ENCODE measurements at places on chromosomes 7 and 10.

GRCh38 chr7:123641901-123642300, 13.8 kb upstream of the LMOD2 start:
- DNase-seq: no peak

GRCh38 chr7:26188957-26189541, 11.5 kb downstream of the HNRNPA2B1 start:
- DNase-seq: no peak

DNA sequence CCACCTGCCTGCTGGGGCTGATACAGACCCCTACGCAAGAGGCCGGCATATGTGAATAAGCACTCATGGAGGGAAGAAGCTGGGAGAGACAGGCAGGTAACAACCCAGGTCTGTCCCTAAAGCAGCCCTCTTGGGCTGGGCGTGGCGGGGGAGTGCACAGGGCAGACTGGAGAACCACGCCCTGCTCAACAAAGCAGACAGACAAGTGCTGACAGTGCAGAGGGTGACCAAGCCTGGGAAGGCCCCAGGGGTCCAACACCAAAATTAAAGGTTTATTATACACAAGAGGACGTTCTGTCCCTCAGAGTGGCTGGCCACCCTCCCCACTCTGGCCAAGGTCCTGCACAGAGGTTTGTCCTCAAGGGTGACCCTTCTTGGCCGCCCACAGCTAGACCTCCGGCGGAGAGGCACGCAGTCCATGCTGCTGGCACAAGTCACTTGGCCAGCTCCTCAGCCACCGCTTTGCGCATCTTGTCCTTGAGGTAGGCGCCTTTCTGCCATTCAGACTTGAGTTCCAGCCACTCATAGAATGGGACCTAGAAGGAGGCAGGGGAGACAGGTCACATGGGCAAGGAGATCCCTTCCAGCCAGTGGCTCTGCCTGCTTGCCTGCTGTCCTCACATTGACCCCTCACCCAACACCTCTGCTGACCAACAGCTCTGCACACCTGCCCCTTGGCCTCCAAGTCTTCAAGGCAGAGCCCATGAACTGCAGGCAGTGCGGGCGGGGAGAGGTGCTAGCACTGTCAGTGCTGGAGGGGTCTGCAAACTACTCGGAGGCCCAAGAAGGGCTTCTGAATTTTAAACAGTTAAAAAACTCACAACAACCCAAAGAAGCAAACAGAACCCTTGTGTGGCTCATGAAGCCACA, 11.4 kb upstream of the NACAD start:
- DNase-seq: no peak

DNA sequence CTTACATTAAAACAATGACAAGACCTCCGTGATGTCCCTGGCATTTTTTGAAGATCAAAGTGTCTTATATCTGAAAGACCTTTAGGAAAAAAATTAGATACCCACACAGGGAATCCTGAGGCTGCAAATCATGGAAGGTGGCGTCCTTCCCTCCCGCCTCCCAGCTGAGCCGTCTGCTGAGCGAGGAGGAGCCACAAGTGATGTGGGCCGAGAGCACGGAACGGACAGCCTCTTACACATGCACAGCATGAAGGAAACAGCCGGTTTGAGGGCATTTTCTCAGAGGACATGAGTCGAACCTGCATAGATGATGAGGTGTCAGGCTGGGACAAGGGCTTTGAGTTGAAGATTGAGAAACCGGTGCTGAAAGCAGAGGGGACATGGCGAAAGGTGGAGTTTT, 163.3 kb downstream of the ADARB2 start:
- DNase-seq: no peak

DNA sequence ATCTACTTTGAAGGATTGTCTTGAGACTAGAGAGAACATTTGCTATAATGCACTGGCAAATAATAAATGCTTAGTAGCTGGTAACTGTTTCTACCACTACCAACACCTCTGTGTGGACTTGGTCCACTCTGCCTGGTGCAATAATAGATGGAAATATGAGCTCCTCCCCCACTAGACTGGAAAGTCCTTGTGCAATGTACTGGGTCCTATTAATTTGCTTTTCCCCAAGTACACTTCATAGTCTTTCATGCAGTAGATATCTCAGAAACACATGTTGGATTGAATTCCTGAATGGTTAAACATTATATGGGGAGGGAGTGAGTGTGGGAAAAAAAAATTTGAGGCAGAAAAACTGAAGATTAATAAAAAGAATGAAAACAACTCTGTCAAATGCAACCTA, 119.3 kb downstream of the C10orf90 start:
- no peak for DNase-seq

DNA sequence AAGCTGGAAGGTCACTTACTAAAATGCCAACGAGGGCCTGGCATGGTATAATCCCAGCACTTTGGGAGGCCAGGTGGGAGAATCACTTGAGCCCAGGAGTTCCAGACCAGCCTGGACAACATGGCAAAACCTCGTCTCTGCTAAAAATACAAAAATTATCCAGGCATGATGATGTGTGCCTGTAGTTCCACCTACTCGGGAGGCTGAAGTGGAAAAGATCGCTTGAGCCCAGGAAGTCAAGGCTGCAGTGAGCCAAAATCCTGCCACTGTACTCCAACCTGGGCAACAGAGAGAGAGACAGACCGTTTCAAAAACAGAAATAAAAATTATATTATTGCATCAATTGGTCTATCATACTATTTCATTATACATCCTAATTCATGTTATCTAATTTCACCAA, 18.1 kb upstream of the FAM53B start:
- no peak for DNase-seq

- DNase-seq: no peak
Observed at GRCh38 chr7:94405506-94405905, 10.8 kb downstream of the COL1A2 start.

DNA sequence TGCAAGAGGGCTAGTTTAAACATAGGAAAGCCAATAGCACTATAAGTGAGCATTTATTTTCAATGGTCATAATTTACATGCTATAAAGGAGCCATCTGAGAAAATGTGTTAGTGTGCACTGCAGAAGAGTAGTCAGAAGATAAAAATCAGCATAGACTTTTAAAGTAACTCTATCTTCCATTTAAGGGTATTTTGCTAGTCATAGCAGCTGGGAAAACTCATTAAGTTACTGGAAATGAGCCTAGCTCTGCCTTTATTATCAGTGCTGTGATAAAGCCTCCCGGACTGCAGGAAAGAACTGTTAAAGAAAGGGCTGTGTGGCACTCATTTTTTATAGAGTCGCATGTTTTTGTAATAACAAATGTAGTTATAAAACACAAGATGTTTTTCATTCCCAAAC, 825.8 kb upstream of the POM121L12 start:
- no peak for DNase-seq

DNA sequence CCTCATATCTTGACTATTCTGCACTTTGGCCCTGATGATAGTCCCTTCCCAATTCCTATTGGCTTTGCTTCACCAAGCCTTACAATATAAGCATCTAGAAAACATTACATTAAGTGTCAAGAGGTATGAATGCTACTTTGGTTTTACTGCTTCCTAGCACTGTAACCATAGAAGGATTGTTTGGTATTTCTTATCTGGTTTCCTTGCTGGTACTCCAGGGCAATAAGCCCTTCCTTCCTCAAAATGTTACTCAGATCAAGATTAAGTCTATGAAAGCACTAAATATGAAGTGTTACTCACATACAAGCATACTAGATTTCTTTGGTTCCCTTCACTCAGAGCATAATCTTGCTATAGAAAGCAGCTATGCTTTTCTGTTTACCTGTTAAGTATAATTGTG, 492.5 kb downstream of the ETV1 start:
- no peak for DNase-seq

GRCh38 chr10:99834410-99834809, 52.0 kb downstream of the ABCC2 start:
- peak; percentile 26 for DNase-seq

DNA sequence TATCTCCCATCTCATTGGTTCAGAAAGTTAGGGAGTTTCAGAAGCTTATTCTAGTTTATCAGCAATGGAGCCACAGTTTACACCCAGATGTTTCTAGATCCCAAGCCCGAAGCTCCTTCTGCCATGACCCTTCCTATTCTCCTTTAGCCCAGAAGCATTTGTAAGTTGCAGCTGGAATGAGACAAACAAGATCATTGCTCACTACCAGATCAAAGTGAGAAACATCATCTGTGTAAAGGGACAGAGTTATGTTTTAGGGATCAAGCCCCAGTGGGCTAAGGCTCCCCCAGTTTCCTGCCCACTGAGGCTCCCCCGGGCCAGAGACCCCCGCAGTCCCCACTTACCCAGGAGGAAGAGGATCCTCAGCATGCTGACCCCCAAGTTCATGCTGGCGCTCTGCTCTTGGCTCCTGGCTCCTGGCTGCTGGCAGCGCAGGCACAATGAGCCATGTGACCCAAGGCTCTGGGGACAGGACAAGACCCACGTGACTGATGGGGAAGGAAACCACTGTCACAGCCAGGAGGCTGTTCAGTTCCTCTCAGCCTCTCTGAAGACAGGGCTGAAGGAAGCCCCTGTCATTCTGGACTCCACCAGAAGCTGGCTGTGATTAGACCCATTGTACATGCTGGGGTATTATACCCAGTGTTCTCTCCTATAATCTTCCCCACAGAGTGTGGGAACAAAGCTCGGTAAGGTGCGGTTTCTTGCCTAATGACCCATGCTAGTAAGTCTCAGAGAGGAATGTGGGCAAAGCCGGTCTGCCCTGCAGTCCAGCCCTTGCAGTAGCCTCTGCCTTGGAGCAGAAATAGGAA, at the start of gene TMEM273:
TSS of gene TMEM273 (minus strand) at position 442 of the 812 bp plus-strand sequence. CDS start at position 387, 55 bp downstream.
- peak; percentile 82 for DNase-seq

GRCh38 chr7:20598459-20599309, 16.8 kb upstream of the ABCB5 start:
- peak; percentile 51 for DNase-seq

GRCh38 chr7:84291756-84292155, 97.2 kb upstream of the SEMA3A start:
- no peak for DNase-seq

DNA sequence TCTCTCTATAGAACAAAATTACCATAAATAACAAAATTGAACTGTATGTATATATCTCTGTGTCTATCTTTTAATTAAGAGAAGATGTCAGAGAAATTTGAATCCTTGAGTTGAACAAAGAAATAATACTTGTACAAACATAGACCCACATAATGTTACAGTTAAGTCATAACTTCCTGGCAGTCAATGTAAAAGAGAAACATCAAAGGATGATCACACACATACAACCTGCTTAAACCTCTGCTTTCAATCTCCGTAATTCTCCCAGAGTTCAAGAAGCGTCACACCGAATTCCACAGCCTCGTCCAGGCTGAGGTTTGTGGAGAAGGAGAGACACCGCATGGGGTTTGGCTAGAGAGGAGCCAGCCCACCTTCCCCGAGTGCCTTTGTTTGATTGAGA, 40.1 kb upstream of the LRRC4 start:
- no peak for DNase-seq

DNA sequence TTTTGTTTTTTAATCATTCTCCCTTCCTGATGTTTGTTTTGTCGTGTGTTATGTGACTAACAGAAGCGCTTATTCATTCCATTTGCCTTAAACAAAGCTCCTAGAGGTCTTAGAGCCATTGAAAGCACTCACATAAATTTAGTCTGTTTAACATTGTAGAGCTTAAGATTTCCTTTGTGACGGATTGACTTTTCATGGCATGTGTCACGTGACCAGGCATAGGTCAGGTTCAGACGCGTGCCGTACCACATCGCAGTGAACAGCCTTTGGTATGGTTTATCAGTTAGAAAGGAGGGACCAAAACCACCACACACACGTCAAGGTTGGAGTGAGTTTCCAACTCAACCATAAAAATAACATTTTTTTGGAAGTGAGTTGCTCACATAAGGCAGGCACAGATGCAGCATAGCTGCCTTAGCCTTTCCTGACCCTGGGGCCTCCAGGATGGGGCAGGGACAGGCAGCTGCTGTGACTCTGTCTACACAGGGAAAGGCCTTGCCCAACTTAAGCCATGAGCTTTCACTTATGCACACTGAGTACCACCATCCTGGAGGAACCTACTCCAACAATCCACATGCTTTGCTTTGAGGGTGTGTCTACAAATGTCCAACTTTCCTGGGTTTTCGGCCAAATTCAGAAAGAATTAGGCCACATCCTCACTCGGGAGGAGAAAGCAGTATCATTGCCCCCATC, 55.5 kb downstream of the WDFY4 start:
- no peak for DNase-seq

DNA sequence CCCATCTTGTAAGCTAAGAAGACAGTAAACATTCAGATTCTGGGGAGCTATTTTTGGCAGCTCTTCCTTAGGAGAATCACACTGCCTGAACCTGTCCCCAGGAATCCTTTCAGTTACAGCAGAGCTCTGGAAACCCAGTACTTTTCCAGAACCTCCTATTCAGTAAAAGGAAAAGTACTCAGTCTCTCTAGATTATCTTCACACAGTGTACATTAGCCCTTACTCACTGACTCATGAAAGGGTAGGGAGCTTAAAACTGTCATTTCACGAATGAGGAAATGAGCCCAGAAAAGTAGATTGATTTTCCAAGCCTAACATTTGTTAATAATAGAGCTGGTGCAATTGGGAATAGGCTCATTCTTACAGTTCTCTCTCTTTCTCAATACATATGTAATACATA, 3.9 kb upstream of the CNNM1 start:
- DNase-seq: no peak

DNA sequence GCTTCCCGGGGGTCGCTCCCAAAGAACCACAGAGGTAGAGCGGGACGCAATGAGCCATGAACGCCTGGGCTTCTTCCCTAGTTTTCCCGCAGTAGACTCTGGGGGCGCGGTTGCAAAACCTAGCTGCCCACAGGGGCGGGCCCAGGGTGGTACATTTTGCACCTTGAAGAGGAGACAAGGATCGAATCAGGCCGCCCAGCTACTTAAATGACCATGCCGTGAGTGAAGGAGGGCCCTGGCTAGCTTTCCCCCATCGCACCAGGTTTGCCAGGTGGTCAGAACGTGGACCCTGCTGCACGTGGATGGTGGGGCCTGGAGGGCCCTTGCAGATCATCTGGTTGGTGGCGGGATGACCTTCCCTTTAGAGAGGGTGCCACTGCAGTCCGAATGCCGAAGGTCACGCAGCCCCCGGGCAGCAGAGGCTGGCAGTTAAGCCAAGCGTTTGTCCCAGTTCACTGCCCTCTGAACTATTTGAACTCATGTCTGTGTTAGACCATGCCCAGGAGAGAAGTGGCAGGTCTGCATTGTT, 604 bp upstream of the SHTN1 start:
- DNase-seq: no peak

DNA sequence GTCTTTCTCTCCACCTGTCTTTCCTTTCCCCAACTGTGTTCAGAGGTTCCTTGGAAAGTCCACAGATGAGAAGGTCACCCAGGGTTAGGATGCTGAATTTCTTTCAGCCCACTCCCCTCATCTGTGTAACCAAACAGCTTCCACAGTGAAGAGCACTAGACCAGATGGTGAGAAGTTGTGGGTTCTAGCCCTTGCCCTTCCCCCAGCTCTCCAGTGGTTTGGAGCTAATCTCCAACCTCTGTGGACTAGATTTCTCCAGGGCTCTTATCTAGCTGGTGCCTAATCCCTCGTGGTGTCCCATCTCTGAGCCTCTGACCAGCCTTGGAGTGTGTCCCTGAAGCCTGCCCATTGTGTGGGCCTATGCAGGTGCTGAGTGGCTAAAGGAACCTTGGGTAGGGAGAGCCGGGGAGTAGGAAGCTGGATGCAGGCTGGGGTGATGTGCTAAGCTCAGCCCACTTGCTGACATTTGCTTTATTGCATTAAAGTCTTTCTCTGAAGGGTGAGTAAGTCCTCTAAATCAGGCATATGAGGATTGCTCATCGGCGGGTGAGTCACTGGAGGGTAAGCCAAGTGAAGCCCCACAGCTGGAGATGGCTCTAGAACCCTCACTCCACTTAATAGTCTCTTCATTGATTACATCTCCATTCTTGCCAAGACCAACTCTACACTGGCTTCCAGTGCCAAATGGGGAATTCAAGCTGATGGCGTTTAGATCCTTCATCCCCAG, 14.9 kb downstream of the DUSP5 start:
- peak; percentile 55 for DNase-seq

- no peak for DNase-seq
Observed at GRCh38 chr7:104777301-104777800, 236.7 kb upstream of the KMT2E start.

All from activated CD4-positive, alpha-beta T cell treated with anti-CD3 and anti-CD28 coated beads, Interleukin-2, Interleukin-4, amounts not matched to agents 100 ng/mL and 50 ng/mL, durations not matched to agents 16 hours and 8 hours (primary cell).